ENCODE measurements at places on chromosomes 2 and 18. TPM values are rescaled to one million over a fixed set of nuclear protein-coding genes. Genes with fewer than 3 reads are reported as not detected.
A peak's percentile ranks its signal among the peaks of the same experiment; 100 is the strongest.

- DNase-seq = no peak
Measured at GRCh38 chr2:204824751-204825453, 279.6 kb downstream of the PARD3B start.

The ACMSD gene
- not detected for total RNA-seq

DNA sequence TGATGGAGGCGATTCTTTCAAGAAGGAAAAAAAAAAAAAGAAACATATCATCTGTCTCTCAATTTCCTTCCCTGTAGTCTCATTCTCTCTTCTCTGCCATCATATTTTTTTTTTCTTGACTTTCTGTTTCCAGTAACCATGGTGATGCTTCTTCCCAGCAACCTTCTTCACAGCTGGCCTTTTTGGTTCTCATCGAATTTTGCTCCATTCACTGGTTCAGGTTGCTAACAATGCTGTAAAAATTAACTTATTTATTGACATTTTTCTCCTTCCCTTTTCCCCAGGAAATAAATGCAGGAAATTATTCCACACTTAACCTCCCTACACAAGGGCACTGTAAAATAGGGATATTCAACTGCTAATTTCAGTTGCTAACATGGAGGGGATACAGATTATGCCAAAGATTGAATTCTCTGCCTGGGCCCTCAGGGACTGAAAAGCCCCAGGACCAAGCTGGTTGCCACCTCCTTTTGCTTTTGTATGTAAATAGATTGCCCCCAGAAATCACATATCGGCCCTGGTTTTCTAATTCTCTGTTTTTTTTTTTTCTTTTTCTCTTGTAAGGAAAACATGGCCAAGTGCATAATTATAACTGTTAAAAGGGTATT lies 154.7 kb downstream of the MAP2 start:
- DNase-seq = no peak

GRCh38 chr2:47311764-47312490 lies 91.0 kb upstream of the MSH2 start:
- peak; percentile 31 for DNase-seq

DNA sequence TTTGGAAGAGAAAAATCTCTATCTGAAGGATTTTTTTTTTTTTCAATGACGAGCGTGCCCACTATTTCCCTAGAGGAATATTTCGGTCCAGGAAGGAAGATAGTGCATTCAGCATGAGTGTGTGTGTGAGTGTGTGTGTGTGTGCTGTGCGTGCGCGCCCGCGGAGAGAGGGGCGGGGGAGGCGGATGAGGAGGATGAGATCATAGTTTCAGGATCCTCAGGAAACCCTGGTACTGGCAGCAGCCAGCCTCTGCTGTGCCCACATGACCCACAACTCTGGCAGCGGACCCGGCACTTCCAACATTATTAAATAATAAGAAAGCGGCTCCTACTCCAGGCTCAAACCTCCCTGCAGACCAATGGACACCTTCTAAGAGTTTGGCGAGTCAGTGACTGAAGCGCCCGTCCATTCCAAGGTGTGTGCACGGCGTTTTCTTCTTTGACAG lies 217.0 kb upstream of the DTNA start:
- DNase-seq = peak; percentile 78
